ENCODE measurements at places on chromosomes 13 and 19.

DNA sequence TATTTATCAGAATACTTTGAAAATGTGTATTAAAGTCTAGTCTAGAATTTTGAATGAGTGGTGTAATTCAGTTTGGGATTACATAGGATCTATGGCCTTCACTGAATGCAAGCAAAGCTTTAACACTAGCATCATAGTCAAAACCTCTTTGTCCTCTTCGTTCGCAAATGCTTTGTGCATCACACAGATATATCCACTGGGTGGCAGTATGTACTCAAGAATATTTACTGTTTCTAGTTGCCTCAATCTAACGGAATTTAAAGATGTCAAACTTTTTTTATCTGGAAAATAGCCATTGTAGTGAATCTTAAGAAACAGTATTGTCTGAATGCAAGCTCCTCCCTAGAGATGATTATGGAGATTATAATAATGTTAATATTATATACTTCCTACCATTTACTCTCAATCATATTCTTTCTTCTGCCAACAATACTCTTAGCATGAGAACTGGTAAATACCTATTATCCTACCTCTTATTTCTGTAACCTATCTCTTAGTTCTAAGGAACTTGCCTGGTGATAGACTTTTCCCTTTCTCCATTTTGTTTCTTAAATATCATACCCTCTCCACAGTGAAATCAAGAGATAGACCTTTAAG, 25.8 kb downstream of the LACC1 start:
- peak; percentile 62 for DNase-seq

- DNase-seq = no peak
Measured at GRCh38 chr13:60969656-60970055, 446.0 kb downstream of the PCDH20 start.

DNA sequence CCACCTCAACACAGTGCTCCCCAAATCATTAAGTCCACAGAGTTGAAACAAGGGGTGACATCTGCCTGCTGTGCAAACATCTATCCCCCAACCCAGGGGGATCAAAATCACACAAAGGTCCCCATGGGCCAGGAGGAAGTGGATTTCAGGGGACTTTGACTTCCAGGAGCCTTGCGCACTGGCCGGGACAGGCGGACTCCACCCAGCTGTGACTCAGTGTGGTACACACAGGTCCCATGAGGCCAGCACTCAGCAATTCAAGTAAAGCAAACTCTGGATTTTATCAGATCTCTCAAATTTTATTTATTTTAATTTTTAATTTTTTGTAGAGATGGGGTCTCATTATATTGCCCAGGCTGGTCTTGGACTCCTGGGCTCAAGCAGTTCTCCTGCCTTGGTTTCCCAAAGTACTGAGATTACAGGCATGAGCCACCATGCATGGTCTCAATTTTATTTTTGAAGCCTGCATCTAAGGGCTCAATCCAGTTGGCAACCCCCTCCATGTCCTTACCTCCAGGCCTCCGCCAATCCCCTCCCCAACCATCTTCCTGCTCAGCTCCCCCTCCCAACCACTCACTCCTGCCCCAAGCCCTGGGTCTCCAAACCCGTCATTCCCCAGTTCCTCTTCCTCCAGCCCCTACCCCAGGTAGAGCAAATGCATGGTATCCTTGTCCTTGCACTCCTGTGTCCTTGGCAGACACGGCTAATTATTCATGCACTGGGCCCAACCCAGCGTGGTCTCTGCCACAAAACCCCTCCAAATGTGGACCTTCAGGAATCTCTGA, 18.2 kb downstream of the ARHGAP33 start:
- DNase-seq = no peak

DNA sequence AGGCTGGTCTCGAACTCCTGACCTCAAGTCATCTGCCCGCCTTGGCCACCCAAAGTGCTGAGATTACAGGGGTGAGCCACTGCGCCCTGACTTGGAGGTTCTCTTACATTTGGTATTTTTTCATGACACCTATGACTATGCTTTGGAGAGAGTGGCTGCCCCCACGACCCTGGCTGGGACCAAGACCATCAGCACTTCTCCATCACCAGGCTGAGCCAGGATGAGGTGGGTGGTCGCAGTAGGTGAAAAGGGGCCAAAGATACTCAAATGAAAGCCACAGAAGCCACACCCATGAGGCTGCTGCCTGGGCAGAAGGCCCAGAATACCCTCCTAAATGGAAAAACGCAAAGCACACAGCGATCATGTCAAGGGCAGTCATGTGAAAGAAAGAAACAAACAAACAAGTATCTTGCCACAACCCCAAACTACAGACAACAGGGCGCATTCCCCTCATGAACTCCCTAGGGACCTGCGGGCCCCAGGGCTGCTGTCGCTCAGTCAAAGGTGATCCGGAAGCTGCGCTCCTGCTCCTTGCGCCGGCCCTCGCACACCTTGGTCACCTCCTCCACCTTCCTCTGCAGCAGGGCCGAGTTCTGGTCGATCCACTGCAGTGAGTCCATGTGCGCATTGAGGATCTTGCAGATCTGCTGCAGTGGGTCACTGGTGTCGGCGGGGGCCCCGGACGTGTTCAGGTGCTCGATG, 11.2 kb upstream of the IL4I1 start:
- no peak for DNase-seq

DNA sequence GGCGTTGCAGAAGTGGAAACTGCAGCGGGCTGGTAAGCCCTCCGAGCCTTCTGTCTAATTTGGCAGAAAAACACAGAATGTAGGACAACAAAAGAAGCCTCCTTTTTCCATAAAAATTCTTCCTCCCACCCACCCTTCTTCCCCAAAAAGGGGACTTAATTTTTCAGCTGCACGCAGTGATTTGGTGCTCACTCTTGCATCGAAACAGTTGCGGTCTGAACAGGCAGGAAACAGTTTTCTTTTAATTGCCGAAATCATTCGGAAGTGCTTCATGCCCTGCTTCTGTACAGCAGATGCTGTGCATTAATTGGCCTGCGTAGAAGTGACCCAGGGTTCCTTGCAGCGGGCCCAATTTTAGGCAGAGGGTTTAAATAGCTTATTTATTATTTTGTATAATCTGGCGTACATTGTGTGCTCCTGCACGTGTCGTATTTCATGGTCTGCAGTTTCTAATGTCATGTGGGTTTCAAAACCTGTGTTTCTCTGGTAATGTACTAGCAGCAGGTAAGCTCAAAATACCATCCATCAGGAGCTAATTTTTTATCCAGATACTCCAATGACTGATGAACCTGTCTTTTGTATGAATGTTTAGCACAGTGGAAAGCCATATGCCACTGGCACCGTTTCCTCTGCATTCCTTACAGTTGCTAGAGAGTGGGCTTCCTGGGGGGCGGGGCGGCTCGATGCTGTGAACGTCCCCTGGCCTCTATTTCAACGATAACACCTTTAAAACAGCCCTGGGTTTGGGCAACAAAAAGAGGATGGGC, 66.6 kb downstream of the GGACT start:
- no peak for DNase-seq

GRCh38 chr13:22081430-22081829, 410.6 kb downstream of the FGF9 start:
- no peak for DNase-seq

DNA sequence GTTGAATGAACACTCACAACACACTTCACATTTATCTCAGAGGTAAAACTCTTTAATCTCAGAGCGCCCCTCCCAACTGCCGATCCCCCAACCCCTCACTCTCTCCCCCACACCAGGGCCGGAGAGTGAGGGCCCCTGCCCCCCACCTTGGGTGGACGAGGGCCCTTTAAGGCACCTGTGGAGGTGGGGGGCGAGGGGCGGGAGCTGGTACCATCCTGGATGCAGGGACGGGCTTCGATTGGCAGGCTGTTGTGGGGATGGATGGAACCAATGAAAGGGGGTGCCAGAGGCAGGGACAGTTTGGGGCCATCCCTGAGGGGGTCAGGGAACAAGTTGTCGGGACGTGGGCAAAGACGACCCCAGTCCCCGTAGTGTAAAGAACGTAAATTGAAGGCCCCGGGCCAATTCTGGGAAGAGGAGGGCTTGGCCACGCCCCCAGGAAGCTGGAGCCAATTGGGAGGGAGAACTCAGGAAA, 1.7 kb upstream of the PNKP start:
- DNase-seq = no peak

Data from RPMI8226 (cell line).